ENCODE measurements at places on chromosomes 2 and 18.

DNA sequence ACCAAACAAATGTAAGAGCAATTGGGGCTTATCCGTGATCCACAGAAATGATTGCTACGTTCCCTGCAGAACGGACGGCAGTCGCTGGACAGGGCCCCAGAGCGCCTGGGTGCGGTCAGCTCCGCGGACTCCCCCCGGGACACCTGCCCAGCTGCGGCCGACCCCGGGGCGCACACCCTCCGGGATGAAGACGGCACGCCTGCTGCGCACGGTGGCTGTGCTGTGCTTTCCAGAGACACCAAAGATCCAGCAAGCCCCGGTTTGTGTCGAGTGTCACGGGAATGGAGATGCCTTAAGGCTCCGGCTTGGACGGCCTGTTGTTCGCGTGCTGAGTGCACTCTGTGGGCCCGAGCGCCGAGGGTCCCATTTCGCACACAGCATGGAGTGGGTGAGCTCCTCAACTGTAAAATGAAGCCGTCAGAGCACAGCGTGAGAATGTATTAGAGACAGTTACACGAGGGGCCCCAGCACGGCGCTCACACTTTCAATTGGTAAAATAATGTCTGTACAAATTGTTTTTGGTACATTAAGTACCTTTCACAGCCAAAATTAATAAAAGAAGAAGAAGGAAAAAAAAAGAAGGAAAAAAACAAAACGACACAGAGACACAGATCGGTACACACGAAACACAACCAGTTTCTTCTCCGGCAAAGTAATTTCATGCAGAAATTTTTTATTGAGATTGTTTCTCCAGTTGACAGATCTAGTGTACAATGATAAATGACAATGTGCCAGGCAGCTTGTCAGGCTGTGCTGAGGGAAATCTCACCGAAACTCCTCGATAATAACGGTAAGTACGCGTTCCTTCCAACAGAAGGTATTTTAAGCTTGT is 615.8 kb upstream of the SALL3 start:
- DNase-seq, result no peak

GRCh38 chr2:105294046-105294445 is 35.5 kb downstream of the TGFBRAP1 start:
- no peak for DNase-seq

- DNase-seq, result no peak
Measured at GRCh38 chr2:96306370-96306769, 1.0 kb upstream of the SNRNP200 start.

- no peak for DNase-seq
Measured at GRCh38 chr2:211157211-211157610, 600.8 kb downstream of the CPS1 start.

- no peak for DNase-seq
Measured at GRCh38 chr18:41150316-41150715, 804.7 kb upstream of the PIK3C3 start.

GRCh38 chr2:108877506-108877905 is 90.9 kb downstream of the CCDC138 start:
- DNase-seq, result no peak

- no peak for DNase-seq
Measured at GRCh38 chr2:104826016-104826415, 27.9 kb upstream of the POU3F3 start.

DNA sequence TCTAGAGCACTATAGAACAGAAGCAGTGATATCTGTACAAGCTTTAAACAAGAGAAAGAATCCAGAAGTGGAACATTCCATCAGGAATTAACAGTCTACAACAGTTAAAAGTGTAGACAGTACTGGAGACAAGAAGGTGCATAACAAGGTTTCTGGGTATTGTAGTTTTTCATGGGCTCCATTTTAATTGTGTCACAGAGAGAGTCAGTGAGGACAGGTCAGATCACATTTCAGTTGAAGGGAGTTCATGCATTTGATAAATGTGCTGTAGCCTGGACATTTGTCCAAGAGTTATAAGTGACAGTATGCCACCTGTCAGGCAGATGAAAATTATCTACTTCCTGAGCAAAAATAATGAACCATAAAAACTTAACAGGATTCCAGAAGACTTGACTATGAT is 328.6 kb downstream of the CNTNAP5 start:
- DNase-seq, result no peak

DNA sequence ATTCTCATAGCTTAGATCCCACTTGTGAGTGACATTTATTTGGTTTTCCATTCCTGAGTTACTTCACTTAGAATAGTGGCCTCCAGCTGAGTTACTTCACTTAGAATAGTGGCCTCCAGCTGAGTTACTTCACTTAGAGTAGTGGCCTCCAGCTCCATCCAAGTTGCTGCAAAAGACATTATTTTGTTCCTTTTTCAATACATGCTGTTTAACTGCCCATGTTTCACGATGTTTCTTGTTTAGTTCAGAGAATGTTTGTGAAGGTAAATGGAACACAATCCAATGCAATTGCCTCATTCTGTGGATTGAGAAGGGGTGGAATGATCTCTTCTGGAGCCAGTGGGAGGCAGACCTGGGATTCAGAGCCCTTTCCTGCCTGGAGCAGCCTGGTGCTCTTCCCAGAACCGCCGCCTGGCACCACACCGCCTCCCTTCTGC is 273.5 kb upstream of the ATP5MC3 start:
- no peak for DNase-seq

- no peak for DNase-seq
Measured at GRCh38 chr2:200373231-200373630, 66.7 kb downstream of the SPATS2L start.

DNA sequence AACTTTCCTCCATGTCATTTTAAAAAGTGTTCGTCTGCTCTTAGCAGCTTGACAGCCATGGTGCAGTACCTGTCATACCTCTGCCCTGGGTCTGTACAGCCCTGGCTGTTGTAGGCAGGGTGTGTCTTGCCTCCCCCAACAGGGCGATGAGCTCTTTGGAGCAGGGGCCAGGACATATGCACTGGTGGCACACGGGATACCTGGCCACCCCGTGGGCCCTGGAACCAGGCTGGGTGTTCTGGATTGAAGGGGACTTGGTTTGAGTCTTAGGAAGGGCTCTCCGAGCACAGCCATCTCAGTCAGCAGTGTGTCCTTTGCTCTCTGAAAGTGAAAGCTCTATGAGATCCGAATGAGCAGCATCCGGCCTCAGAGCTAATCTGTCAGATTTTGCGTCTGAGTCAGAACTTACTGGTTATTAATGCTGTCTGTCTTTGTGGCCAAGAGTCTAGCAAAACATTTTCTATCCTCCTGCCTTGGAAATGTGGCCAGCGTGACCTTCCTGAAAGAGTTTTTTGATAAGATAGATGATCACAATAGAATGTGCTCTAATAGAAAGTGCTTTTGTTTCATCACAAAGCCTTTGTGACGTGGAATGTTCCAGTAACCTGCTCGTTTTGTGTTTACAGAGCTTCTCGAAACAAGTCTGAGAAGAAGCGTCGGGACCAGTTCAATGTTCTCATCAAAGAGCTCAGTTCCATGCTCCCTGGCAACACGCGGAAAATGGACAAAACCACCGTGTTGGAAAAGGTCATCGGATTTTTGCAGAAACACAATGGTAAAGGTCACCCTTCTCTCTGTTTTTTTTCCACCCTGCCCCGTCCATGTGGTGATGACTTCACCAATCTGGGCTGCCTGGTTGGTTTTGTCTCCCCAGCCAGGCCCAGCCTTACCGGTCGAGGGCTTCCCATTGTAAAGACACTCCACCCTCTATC is 77.3 kb upstream of the RPL31 start:
- no peak for DNase-seq

DNA sequence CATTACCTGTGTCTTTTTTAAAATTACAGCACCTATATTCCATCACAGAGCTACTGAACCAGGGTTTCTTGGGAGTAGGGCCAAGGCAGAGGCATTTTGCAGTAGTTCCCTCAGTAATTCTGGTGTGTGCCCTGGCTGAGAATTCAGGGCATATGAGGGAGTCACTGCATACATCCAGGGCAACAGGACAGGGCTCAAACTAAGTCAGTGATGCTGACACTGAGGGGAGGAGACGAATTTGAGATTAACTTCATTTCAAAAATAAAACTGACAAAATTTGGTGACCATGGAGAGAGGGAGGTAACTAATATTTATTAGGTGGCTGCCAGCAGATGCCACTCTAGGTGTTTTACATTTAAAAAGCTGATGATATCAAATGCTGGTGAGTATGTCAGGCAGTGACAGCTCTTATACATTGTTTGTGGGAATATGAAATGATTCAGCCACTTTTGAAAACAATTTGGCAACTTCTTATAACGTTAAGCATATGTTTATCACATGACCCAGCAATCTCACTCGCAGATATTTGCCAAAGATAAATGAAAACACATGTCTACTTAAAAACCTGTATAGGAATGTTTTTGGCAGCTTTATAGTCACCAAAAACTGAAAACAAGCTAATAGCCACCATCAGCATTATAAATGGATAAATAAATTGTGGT is 20.3 kb downstream of the STRADB start:
- no peak for DNase-seq

DNA sequence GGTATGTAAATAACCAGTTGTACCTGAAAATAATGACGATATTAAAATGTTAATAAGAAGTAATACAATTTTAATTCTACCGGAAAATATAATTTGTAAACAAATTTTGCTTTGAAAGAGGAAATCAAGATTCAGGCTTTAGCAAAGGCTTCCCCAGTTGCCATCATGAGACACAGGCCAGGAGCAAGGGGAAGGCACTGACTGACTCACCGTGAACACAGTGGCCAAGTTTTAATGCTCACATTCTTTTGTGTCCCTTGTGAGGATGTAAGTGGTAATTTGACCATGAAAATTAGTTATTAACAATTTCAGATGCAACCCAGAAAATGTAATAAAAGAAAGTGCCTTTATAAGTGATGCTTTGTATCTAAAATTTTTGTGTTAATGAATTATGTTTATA is 164.1 kb downstream of the GREB1L start:
- DNase-seq, result no peak

DNA sequence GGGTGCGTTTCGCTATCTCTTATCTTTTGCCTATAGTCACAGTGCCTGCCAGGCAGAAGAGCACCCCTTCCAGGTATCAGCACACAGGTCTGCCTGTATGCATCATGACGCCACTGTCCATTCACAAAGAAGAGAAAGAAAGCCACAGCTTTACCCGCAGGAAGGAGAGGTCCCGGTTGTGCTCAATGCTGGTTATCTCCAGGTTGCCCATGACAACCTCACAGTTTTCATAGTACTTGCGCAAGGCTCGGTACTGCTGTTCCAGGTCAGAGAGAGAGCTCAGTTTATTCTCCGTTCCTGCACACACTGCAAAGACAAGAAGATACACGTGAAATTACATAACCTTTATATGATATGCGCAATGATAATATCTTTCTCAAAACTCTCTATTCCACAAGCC is 414.0 kb downstream of the ERBB4 start:
- DNase-seq, result no peak

DNA sequence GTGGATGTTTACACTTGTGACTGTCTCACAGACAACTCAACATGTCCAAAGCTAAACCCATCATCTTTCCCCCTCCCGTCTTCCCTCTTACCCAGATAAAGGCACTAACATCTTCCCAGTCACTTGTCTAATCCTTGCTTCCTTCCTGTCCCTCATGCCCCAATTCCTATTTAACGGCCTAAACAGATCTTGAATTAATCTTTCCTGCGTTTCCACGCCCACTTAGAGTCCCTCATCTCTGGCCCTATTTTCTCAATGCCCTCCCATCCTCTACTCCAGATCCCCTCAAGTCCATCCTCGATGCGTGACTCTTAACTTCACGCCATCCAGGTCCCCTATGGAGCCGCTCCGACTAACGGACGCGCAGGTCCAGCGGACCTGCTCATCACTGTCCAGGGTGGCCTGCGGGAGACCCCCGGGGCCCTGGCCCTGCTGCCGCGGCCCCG is 682 bp upstream of the SCLY start:
- DNase-seq, result no peak

GRCh38 chr18:74790451-74790850 is 192.8 kb downstream of the ZNF407 start:
- DNase-seq, result no peak

DNA sequence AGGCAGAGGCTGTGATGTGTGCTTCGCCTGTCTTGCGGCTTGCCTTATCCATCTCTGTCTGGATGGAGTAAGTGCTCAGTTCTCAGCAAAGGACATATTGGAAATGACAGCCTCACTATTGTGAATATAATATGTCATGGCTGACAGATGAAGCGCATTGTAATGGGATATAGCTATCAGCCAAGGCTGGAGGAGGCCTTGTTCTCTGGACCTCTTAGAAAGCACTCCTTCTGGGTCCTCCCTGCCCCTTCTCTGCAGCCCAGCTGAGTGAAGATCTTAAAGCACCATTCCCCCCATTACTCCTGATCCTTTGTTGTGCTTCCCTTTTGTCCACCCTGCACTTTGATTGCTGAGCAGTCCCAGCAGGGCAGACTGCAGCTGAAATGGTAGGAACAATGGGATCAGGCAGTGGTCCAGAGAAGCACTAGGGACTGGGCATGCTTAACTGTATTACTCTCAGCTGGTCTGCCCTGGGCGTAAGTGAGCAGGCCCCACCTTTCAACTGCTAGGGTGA is 265.3 kb downstream of the SETBP1 start:
- DNase-seq, result no peak

DNA sequence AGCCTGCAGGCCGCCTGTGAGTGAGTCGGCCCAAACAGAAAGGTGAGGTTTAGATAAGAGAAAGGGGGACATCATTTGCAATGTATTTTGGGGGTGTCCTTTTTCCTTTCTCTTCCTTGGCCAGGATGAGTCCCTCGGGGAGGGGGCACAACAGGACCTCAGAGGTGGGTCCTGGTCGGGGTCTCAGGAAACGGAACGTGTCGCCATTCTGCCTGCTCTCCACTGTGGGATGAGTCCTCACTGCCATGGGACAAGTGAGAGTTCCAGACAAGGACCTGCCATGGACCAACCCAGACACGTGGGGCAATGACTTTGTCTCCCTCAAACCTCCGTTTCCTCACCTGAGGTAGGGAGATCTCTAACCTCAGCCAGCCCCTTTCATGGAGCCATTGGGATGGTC is 67.9 kb upstream of the TAF1B start:
- no peak for DNase-seq

GRCh38 chr2:176106581-176107539 is at the start of gene HOXD11:
HOXD11 (plus strand) TSS chr2:176107280; CDS start chr2:176107356, 76 bp downstream.
- DNase-seq, result no peak

DNA sequence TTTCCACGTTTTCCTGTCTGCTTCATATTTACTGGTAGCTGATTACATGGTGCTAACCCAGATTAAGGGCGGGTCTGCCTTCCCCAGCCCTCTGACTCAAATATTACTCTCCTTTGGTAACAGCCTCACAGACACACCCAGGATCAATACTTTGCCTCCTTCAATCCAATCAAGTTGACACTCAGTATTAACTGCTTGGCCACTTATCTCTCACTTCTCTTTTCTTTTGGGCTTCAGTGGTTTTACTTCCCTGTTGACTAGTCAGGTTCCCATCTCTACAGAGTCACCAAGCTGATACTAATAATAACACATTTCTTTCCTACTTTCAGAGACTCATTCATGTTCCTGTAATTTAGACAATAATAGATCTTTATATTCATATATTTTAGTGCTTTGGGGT is 302.2 kb upstream of the MAP2 start:
- no peak for DNase-seq

- no peak for DNase-seq
Measured at GRCh38 chr18:58535340-58536201, 93.3 kb downstream of the ALPK2 start.

Data from stimulated activated CD4-positive, alpha-beta T cell treated with anti-CD3 and anti-CD28 coated beads, Interleukin-15, amount 100 ng/mL, for 1 hour (primary cell).